Sciatic nerve (tissue), 2 donors: ENCODE measurements at places on chromosomes 4 and X.
A peak's percentile ranks its signal among the peaks of the same experiment; 100 is the strongest.

- no peak for DNase-seq
Observed at GRCh38 chr4:186954956-186955355, 231.3 kb upstream of the FAT1 start.

DNA sequence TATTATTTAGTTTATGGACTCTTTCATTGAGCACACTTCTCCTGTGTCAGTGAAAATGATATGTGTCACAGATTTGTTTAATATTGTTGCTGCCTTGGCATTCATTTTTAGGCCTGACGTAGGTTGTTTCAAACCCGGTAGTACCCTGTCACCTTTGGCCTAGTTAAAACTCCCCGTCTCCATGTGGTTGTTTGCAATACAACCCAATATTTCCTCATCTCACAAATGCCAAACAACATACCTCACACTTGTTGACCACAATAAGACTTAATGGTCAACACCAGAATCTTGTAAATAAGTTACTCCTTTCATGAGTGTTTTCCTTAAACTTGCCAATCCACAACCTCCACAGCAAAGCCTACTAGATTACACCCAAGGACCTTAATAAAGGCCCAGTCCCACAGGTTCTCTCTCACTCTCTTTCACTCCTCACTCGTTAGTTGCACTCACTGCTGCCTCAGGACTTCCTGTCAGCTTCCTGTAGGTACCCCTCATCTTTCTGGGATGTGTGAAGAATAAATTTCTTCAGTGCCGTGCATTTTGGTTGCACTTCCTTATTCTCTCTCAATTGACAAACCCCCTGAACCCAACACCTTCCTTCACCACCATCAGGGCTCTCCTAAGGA lies 31.3 kb downstream of the IL13RA2 start:
- DNase-seq, result no peak

GRCh38 chrX:124358800-124359383 lies 12.5 kb downstream of the SH2D1A start:
- DNase-seq, result no peak

GRCh38 chr4:107265859-107266258 lies 229.7 kb upstream of the DKK2 start:
- DNase-seq, result no peak

GRCh38 chr4:77618383-77619241 lies 13.0 kb downstream of the CXCL13 start:
- peak; percentile 77 for DNase-seq

GRCh38 chrX:84046403-84046984 lies 141.5 kb downstream of the RPS6KA6 start:
- no peak for DNase-seq

GRCh38 chr4:60485276-60485675 lies 714.9 kb upstream of the ADGRL3 start:
- no peak for DNase-seq

DNA sequence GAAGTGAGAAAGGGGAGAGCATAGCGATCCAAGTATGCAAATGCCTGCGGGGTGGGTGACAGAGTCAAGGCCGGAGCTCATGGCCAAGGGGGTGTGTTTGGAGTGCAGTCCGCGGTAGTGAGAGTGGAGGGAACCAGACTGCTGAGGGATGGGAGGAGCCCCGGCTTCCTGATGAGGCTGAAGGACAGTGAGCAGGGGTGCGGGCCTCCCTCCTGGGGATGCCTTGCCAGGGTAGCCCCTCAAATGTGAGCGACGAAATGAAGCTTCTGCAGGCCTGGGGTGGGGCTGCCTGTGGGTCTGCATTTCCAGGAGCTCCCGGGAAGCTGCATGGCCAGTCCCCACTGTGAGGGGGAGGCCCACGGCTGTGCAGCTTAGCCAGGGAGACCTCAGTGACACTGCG lies 45.0 kb downstream of the PSAPL1 start:
- peak; percentile 38 for DNase-seq
